Airway epithelial cell (primary cell): ENCODE measurements at places on chromosomes 13 and 19. TPM values are rescaled to one million over a fixed set of nuclear protein-coding genes. Genes with fewer than 3 reads are reported as not detected.

Gene UBL3
- total RNA-seq = 7.5 and 9.3 TPM in 2 replicates

Gene PTPRH
- 0.21 TPM in 1 of 2 replicates, not detected in the other for total RNA-seq

Gene ZNF578
- total RNA-seq = 0.14 and 0.35 TPM in 2 replicates

Gene SLITRK5
- 0.07 and 0.09 TPM in 2 replicates for total RNA-seq

Gene CYP2F1
- total RNA-seq = 0.07 TPM in 1 of 2 replicates, not detected in the other

Gene SHANK1
- total RNA-seq = 0.35 TPM in 1 of 2 replicates, not detected in the other

Gene ZNF253
- 2.3 and 2.7 TPM in 2 replicates for total RNA-seq

Gene LYPD3
- 288 and 344 TPM in 2 replicates for total RNA-seq

Gene CLDND2
- not detected in 2 replicates for total RNA-seq
